ENCODE measurements at places on chromosomes 1 and 21.

- no peak for DNase-seq
These were observed 4.9 kb upstream of the TENT5C start for GRCh38 chr1:117600966-117601365.

- peak; percentile 84 for DNase-seq
These were observed at the start of gene KIAA0040 for GRCh38 chr1:175192630-175193526. Gene KIAA0040, minus strand, starts transcription at chr1:175192776. Its CDS starts 31,763 bp downstream, at chr1:175161013.

DNA sequence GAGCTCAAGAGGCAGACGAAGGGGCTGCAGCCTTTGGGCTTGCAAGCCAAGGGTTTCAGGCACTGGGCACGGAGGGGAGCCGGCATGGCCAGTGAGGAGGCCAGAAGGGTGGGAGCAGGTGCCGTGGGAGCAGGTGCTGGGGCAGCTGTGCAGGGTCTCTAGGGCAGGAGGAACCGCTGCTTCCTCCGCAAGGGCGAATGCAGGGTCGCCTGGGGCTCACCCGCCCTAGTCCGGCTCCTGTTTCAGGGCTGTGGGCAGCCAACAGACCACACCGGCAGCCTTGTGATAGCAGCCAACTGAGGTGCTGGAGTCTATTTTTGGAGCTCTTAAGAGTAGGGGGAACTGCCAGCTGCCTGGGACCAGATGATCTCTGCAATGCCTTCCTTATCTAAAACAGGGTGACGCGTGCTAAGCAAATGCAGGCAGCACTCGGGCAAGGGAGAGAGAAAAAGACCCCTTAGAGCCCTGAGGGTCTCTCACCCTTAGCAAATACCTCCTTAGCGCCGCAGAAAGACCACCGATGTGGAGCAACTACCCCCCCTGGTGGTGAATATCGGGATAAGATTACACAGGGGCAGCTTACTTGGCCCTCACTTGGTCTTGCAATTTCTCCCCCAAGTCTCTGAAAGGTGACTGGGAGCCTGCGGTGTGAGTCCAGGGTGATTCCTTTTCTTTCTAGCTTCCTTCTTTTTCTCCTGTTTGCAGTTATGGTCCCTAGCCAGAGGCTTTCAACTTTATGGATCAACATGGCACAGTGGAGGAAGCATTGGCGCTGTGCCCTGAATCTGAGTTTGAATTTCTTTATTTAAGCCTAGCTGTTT is 20.7 kb upstream of the MAPKAPK2 start:
- DNase-seq: peak; percentile 91

GRCh38 chr1:88317396-88317795 is 366.7 kb upstream of the PKN2 start:
- no peak for DNase-seq

DNA sequence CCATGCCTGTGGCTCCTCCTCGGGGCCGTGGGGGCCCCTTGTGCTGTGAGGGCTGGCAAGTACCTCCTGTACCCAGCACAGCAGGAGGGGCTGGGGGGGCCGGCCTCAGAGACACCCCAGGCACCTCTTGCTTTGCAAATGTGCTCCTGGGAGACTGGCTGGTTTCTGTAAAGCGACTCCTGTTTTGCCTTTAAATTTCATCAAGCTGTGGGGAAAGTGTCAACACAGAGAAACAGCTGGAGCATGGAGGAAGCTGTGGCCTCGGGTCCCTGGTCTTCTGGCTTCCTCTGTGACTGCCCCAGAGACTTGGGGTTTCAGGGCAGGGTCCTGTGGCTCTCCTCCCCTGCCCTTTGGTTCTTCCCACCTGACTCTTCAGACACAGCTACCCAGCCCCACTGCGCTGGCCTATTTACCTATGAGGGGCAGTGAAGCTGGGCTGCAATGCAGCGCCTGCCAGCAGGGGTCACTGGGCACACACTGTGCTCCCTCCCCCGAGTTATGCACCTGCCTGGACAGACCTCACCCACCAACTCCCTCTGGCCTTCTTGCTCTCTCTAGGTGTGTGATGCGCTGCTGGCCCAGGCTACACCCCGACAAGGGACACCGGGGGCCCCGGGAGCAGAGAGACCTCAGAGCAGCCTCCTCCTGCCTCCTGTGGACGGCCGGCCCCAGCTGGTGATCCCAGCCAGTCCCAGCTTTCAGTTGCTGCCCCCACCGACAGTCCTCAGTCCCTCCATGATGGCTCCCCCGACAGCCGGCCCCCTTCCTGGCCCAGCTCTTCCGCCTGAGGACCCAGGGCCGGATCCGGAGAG is 17.6 kb upstream of the PEX10 start:
- DNase-seq: peak; percentile 63

GRCh38 chr1:180851995-180852887 is 60.5 kb upstream of the KIAA1614 start:
- peak; percentile 31 for DNase-seq

DNA sequence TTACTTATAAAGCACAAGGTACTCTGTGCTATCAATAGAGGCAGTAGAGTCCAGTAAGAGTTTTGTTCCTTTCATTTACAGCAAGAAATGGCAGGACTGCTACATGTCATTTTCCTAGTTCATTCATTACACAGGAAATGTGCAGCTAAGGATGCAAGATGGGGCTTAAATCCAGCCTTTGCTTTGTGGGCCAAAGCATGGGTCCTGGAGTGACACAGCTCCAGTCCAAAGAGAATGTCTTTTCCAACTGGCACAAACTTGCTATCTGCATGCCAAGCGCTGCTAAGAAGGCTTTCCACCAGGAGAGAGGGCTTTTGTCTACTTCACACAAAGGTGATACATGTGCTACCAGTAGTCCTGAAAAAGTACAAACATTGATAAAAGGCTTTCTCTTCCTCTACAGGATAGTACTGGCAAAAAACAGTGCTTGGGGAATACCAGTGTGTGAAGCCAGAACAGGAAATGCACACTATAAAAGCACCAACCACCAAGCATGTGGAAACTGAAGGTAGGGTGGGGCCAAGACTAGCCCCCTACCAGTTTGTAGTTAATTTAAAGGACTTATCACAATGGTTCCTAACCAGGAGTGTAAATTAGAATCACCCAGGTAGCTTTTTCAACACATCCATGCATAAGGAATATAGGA is 68.7 kb downstream of the ARID4B start:
- no peak for DNase-seq

DNA sequence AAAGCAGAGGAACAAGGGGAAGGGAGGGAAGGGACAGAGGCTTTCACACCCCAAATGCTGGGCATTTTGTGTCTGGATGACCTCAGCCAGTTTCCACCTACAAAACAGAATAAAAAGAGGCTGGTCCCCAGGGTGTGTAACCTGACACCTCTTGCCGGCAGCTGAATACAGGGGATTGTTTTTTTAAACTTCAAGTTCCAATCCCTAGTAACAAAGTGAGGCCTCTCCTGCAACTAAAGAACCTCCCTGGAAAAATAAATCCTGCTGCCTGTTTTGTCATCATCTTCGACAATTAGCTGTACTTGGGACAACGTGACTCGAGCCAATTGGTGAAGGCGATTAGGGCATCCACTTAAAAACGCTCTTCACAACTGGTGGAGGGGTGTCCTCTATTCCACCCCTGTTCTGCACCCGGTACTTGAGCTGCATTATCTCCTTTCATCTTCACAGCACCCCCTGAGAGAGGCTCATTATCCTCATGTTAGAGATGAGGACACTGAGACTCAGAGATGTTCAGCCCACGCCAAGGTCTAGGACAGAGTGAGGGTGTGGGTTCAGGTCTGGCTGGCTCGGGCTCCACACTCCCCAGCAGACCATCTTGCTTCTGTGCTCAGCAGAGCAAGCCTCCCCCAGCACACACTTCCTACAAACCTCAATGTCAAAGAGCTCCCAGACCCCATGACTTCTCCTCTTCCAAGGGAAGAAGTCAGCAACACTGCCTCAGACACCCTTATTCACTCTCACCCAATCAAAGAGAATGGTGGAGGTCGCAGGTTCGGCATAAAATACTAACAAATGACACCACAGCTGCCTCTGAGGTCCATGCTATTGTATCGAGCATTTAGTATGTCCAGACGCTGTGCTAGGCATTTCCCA is 15.2 kb downstream of the ITPKB start:
- no peak for DNase-seq

- DNase-seq: no peak
These were observed 229.7 kb downstream of the C1orf94 start for GRCh38 chr1:34406377-34406776.

DNA sequence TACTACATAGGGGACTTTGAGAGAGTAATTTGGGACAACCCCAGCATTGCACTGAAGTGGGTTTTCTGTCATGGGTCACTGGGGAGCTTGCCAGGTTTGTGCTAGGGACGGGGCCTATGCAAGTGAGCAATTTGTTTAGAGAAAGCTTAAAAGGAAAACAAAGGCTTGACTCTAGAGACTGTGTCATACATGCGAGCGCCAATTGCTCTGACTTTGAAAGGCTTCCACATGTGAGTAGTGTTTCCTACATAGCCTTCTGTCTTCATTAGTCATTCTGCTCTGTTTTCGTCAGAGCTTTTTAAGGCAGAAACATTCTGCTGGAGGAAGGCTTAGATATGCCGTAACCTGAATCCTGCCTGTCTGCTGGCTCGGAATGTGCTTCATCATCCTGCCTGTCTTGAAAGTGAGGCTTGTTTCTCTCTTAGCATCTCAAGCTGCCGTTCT is 28.4 kb downstream of the TRIM45 start:
- DNase-seq: no peak

- DNase-seq: no peak
These were observed 24.2 kb downstream of the WDTC1 start for GRCh38 chr1:27258598-27258997.

DNA sequence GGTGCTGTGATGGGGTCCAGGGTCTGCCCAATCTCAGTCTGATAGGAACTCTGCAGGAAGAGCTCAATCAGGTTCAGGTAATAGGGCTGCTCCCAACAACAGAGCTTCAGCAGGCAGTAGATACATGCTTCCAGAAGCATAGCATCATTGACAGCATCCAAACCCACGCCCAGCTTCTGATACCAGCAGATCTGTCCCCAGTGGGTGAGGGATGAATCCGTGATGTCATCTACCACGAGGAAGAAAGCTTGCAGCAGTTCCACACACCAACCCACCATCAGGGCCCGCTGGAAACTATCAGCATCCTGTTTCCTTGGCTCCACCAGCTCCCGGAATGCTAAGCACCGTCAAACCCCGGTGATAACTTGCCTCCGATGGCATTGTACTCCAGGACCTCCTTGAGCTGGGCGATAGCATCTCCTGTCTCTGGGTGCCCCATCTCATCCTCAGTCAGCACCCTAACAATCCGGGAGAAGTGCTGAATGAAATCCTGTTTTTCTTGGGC is 14.7 kb downstream of the NEK2 start:
- no peak for DNase-seq

GRCh38 chr1:209162651-209163050 is 420.9 kb upstream of the CAMK1G start:
- no peak for DNase-seq

- peak; percentile 67 for DNase-seq
These were observed 8.2 kb upstream of the SAMD11 start for GRCh38 chr1:915295-916172.

- no peak for DNase-seq
These were observed 10.1 kb upstream of the PROK1 start for GRCh38 chr1:110440877-110441276.

GRCh38 chr21:16590186-16590585 is 860.4 kb downstream of the USP25 start:
- DNase-seq: no peak

- DNase-seq: no peak
These were observed 43.2 kb upstream of the ACTRT2 start for GRCh38 chr1:2977886-2978611.

DNA sequence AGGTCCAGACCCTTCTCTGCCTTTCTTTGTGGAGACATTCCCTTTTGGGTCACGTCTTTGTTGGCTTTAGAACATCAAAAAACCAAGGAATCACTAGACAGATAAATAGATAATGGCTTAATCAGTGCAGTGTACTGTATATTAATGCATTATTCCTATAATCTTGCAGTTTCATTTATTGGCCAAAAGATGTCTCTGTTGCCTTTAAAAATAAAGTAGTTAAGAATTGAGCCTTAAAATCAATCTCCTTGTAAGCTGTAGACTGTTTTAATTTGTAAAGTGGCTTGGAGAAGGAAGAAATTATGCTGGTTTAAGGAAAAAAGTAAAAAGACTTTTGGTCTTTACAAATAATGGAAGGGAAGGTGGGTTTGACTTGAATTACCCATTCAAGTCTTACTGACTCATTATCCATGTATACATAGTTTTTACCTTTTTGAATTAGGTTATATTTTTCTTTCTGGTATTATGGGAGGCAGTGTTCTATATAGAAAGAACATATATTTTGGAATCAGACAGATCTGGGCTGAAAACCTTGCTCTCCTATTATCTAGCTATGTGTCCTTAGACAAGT is 84.6 kb downstream of the VPS13D start:
- DNase-seq: peak; percentile 35

- peak; percentile 64 for DNase-seq
These were observed 16.0 kb downstream of the ANGPTL3 start for GRCh38 chr1:62613325-62613727.

GRCh38 chr1:108194051-108194450 is 6.1 kb downstream of the SLC25A24 start:
- DNase-seq: no peak

DNA sequence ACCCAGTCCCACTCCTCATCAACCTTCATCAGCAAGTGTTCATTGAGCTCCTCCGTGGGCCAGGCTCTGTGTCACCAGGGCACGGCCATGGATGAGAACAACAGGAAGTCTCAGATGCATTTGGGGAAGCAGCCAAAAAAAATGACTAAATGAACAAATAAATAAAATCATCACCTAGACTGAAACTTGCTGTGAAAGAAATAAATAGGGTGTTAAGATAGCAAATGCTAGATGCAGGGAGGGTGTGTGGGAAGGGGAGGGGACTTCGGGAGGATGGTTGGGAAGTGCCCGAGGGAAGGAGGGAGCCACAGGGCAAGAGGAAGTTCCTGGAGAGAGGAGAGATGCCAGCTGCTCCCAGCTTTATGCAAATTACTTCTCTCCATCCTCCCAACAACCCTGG is 696.7 kb downstream of the PTPRU start:
- DNase-seq: no peak

DNA sequence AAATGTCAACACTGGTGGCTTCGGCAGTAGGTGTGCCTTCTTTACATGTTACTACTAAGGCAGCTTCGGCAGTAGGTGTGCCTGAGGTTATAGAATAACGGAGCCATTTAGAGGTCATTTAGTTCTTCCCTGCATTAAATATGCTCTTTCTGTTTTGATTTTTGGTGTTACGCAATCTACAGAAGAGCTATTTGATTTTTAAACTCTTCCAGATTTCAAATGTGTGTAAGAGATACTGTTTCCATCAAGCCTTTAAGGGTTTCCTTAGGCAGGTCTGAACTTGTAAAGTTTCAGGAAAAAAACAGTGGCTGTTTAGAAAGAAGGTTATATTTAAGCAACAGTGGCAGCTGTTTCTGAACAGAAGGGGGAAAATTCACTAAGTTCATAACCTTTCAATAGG is 54.8 kb downstream of the PIK3R3 start:
- no peak for DNase-seq

DNA sequence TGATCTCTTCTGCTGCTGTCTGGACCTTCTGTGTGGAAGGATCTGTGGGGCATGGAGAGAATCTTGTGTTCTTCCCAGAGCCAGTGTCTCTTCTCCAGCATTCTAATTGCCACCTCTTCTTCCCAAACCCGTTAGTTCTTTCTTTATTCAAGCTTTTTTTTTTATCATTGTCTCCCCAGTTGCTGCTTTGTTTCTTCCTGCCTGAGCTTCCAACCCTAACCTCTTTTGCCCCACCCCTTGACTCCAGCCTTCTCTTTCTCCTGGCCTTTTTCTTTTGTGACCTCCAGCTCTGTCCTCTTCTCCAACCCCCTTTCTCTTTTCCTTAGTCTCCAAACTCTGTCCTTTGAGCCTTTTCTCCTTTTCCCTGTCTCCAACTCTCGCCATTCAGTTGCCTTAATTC is 4.5 kb downstream of the AGO1 start:
- DNase-seq: no peak

Measured in NAMALWA (cell line).